ENCODE measurements at places on chromosomes 12 and 14.

DNA sequence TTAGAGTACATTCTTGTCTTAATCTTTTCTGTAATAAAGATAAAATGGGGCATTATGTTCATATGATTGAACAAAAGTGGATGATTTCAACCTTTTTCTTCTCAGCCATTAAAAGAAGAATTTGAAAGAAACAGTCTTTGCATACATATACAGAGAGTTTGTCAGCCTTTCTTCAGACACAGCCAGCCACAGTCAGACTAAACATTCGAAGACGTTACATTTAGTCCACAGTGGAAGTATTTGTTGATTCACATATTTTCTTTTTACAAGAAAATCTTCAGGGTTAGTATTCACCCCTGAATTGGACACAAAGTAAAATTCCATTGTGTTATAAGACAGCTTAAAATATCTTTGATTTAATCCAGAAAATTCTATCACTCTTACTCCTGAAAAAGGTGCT lies 36.2 kb downstream of the ETV6 start:
- no peak for DNase-seq

GRCh38 chr12:113658006-113658655 lies 186.5 kb upstream of the LHX5 start:
- DNase-seq = no peak

DNA sequence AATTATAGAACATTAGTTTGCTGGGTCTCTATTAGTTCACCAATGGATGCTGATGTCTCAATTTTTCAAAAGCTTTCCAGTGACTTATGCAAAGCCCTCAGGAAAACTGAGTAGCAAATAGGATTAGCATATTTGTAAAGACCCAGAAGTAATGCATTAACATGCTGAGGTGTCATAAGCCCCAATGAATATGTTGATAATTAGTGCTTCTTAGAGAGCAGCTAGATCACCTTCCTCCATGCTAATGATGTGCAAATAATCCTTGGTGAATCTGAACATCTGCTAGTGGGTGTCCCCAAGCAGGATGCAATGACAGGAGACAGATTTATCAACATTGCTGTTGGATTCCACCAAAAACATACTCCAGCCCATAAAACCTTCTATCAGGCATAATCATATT lies 19.0 kb downstream of the IFNG start:
- DNase-seq = no peak

- DNase-seq = no peak
These were observed 9.7 kb downstream of the SLC25A47 start for GRCh38 chr14:100332797-100333196.

DNA sequence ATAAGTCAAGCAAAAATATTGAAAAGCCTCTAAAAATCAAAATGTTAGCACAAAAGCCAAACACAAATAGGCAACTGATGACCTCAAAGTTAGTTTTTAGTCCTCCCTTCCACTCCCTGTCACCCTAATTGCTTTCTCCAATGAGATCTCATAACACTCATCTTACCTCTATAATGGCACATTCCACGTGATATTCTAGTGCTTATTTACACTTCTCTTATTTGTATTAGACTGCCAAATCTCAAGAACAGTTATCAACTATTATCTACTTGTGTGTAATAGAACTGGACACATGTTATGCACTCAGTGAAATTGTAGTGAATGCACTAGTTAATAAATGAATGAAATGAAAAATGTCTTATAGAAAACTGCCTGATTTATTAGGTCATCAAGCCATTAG lies 55.5 kb upstream of the AVPR1A start:
- DNase-seq = no peak

DNA sequence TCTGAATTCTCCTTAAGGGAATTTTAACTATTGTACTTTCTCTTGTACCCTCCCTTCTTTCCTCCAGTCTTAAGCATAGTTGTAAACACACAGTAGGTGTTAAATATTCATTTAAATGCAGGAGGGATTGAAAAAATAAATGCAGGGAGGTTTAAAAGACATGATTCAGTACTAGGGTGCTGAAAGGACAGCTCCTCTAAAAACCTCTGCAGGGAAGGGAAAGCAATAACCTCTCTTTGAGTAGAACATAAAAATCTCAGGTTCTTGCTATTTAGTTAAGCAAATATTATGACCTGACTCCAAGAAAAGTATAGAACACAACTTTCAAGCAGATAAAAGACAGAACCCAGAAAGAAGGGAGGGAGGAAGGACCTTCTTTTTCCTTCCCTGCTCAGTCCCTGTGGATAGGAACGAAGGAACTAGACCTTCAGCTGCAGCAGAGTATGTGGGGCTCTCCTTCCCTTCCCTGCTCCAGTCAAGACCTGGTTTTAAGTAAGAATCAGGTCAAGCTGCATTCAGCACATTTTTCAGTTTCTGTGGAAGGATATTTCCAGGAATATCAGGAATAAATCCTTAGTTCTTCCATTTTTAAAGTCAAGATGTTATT lies 4.7 kb downstream of the MAP3K9 start:
- no peak for DNase-seq

DNA sequence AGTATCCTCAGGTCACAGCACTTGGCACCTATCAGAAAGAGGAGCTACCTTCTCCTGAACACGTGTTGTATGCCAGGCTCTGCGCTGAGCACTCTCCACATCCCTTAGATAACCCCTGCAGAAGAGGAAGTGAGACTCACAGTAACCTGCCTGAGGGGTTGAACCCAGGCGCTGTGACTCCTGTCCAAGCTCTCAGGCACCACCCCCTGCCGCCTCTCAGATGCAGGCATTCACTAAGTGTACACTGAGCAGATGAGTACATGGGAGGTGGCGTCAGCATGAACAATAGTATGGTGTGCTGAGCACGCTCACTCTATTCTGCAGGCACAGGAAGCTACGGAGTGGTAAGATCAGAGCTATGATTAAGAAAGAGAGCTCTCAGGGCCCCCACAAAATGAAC lies 21.0 kb upstream of the RIC8B start:
- DNase-seq = no peak

DNA sequence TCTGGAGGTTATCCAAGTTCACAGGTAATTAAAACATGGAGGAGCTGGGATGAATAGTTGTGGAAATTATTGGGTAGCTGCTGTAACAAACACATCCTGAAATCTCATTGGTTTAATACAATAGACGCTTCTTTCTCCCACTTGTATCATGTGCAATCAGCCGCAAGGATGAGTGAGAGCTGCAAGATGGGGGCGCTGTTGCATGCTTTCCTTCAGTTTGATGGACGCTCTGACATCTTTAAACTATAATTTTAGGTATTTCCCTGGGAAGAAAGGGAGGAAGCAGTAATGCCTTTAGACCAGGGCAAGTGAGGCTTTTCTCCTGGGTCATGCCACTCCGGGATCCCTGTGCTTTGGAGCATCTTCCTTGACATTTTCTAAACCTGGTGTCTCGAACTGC lies 178.7 kb downstream of the PAWR start:
- DNase-seq = peak; percentile 8

- no peak for DNase-seq
These were observed 27.5 kb upstream of the PLEKHG7 start for GRCh38 chr12:92675092-92675865.

GRCh38 chr14:57486767-57487379 lies 6.8 kb downstream of the CCDC198 start:
- DNase-seq = no peak

DNA sequence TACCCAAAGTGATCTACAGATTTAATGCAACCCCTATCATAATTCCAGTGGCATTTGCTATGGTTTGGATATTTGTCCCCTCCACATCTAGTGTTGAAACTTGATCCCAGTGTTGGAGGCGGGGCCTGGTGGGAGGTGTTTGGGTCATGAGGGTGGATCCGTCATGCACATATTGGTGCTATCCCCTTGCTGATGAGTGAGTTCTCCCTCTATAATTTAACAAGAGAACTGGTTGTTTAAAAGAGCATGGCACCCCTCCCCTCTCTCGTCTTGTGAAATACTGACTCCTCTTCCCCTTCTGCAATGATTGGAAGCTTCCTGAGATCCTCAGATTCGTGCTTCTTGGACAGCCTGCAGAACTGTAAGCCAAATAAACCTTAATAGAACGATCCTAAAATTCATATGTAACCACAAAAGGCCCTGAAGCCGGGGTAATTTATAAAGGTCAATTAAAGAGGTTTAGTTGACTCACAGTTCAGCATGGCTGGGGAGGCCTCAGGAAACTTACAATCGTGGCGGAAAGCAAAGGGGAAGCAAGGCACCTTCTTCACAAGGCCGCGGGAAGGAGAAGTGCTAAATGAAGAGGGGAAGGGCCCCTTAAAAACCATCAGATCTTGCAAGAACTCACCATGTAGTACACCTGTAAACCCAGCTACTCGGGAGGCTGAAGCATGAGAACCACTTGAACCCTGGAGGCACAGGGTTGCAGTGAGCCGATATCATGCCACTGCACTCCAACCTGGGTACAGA lies 41.2 kb downstream of the SLC39A9 start:
- no peak for DNase-seq

- no peak for DNase-seq
These were observed 435.0 kb downstream of the NRXN3 start for GRCh38 chr14:78605025-78605762.

DNA sequence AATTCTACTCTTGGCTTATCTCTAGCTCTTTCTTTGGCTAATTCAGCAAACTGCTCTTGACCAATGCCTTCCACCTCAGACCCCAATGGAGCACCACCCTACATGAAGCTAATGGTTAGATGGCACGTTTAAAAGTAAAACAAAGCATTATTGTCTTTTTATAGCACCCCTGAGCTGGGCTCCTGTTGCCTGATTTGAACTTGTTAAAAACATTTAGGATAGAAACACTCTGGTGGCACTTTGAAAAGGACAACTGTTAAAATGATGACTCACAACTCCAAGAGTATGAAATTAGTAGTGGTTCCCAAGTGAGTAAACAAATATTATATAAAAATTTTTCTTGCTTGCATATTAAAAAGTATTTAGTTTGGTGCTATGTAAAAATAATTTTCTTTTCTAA lies 299.6 kb upstream of the DCN start:
- no peak for DNase-seq

DNA sequence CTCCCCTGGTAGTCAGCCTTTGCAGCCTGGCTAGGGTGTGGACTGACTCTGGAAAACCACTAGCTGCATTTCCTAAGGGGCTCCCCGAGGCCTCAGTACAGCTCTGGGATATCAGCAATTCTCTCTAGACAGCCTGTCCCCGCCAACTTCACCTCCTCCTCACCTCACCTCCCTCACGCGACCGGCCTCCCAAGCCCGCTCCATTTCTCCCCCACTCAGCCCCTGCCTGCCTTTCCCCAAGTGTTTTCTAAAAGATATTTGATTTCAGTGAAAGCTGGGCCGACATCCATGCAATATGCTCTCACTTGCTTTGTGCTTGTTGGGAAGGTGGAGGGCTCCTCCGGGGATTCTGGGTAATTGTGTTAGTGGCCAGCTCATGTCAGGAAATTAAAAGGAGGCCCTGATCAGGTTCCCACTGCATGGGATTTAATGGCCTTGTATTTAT lies 91.8 kb downstream of the ESRRB start:
- DNase-seq = no peak

DNA sequence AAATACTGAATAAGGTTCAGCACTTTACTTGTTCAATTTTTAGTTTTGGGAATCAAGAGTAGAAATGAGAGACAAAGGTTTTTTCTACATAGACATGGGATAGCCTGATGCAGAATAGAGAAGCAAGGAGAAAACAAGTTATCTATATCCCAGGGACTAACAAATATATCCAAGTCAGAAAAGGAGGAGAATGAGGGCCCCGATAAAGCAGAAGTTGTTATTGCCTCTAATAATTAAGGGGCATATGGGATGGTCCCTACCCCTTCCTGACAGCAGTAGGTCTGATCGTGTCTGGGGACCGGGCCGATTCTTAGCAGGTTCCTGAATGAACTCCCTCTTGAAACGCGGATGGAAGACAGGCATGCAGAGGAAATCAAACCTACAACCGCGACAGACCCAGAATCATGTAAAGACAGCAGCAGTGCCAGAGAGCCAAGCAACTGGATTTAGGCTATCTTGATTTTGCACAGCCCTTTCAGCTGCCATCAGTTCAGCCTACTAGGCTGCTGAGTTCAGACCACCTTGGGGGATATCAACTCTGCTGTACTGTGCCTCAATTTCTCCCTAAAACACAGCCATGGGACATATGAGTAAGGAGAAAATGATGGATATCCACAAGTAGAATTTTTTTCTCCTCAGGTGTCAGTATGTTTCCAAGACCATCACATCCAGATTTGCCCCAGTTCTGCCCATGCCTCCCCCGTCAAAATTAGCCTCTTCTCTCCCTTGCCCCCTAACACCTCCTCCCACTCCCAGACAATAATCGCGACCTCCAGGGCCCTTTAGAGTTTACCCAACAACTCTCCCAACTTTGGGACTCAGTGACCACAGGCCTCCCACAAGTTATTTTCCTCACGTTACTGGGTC lies 706 bp downstream of the PRMT5 start:
- DNase-seq = no peak

DNA sequence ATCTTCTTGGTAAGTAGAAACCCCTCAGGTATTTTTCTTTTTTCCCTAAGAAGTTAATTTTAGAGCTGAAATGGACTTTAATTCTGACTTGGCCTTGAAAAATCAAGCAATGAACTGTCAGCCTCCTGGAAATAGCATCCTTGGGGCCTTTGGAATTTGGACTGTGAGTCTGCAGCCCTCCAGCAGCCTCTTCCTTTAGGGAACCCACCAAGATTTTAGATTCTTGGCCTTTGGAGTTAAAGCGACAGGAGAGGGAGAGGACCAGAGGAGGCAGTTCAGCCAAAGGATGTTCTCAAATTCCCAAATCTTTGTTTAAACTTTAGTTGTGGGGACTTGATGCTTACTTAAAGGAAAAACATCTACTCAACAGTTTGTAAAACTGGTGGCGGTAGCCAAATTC lies 288.6 kb downstream of the AACS start:
- DNase-seq = no peak

GRCh38 chr12:76810671-76811419 lies 46.9 kb downstream of the ZDHHC17 start:
- no peak for DNase-seq

- no peak for DNase-seq
These were observed 130.3 kb downstream of the TMEM30B start for GRCh38 chr14:61150851-61151250.

- DNase-seq = no peak
These were observed 4.9 kb downstream of the AQP5 start for GRCh38 chr12:49966511-49967041.

GRCh38 chr14:29216268-29217232 lies 450.0 kb downstream of the FOXG1 start:
- DNase-seq = no peak

DNA sequence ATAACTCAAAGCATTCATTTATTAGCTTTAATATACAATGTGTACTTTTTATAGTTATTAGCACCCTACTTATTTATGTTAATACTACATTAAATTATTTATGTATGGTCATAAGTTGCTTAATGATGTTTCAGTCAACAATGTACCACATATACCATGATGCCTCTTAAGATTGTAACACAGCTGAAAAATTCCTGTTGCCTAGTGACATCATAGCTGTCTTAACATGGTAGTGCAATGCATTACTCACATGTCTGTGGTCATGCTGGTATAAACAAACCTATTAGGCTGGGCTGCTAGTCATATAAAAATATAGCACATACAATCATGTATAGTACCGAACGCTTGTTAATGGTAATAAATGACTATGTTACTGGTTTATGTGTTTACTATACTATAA lies 120.4 kb downstream of the ANO6 start:
- DNase-seq = no peak

GRCh38 chr14:58954901-58955861 lies 233.3 kb upstream of the DAAM1 start:
- DNase-seq = no peak

- DNase-seq = no peak
These were observed 64.9 kb upstream of the REP15 start for GRCh38 chr12:27631365-27631764.

All from endothelial cell (in vitro differentiated cells).